Activated T-helper 1 cell treated with Interleukin-2 at 50 U/mL for 16 hours (primary cell): ENCODE measurements at places on chromosomes 2 and 18.

GRCh38 chr2:98731894-98732349 is 990 bp upstream of the MGAT4A start:
- DNase-seq = no peak

- no peak for DNase-seq
Measured at GRCh38 chr2:211879323-211879722, 659.3 kb downstream of the ERBB4 start.

DNA sequence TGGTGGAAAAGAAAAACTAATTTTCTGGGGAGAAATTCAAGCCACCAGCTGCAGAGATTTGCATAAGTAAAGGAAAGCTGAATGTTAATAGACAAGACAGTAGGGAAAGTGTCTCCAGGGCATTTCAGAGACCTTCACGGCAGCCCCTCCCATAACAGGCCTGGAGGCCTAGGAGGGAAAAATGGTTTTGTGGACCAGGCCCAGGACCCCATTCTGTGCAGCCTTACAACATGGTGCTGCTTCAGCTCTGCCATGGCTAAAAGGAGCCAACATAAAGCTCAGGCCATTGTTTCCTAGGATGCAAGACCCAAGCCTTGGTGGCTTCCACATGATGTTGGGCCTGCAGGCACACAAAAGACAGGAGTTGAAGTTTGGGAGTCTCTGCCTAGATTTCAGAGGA is 697.1 kb downstream of the SOCS6 start:
- DNase-seq = no peak

GRCh38 chr2:65016789-65017188 is 27.6 kb downstream of the SLC1A4 start:
- no peak for DNase-seq
